HFFc6 (cell line): ENCODE measurements at places on chromosomes 3 and 15. TPM values are rescaled to one million over a fixed set of nuclear protein-coding genes. Genes with fewer than 3 reads are reported as not detected.

SH2D7 gene
- not detected in 3 replicates for total RNA-seq

NEK10 gene
- 5.2 to 9.5 TPM (median 9.3 TPM) in 3 replicates for total RNA-seq

NME9 gene
- total RNA-seq: not detected in 3 replicates

SLC24A5 gene
- not detected in 3 replicates for total RNA-seq

MYO5C gene
- 0.10 TPM in 1 of 3 replicates, not detected in the others for total RNA-seq

HRH1 gene
- 4.8 to 6.8 TPM (median 6.0 TPM) in 3 replicates for total RNA-seq

PLCH1 gene
- 0.05 TPM in 1 of 3 replicates, not detected in the others for total RNA-seq

GPR160 gene
- 0.12 TPM in 1 of 3 replicates, not detected in the others for total RNA-seq

HIGD2B gene
- total RNA-seq: not detected in 3 replicates

- no peak for DNase-seq
- no peak overlapping the region for H3K4me3 ChIP-seq
- H3K4me1 ChIP-seq: no peaks in the 10 kb centered on the region
- no peak overlapping the region for H3K27ac ChIP-seq
- peaks cover 2% of the 10 kb centered on the region for H3K27me3 ChIP-seq
- H3K36me3 ChIP-seq: peaks cover 52% of the 10 kb centered on the region
Measured at GRCh38 chr15:90496791-90497190, 32.9 kb upstream of the CRTC3 start.

- no peaks in the 10 kb centered on the region; the same call in 1 of the 2 replicates for H3K27me3 ChIP-seq
- H3K36me3 ChIP-seq: no peaks in the 10 kb centered on the region
- H3K4me1 ChIP-seq: peaks cover 20% of the 10 kb centered on the region
- H3K4me3 ChIP-seq: no peak overlapping the region
- no peak overlapping the region for H3K27ac ChIP-seq
- DNase-seq: no peak
Measured at GRCh38 chr3:66353530-66353929, 132.7 kb downstream of the SLC25A26 start.

DNA sequence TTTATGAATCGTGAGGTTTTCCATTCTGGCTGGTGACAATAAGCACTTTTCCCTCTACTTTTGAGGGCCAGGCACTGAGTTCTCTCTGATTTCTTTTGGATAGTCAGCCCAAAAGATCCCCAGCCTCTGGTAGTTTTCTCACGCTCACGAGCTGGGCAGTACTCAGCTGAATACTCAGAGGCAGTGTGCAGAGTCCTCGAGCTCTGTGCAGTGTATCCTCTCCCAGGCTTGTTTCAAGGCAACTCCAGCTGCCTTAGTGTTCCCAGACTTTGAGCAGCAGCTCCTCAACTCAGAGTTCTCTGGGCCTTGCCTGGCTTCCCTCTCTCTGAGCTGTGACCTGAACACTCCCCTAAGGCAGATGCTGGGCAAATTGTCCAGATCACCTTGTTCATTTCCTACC lies 59.1 kb upstream of the IQSEC1 start:
- H3K27ac ChIP-seq: no peak overlapping the region
- no peaks in the 10 kb centered on the region for H3K4me1 ChIP-seq
- H3K27me3 ChIP-seq: peaks cover 45% of the 10 kb centered on the region

DNA sequence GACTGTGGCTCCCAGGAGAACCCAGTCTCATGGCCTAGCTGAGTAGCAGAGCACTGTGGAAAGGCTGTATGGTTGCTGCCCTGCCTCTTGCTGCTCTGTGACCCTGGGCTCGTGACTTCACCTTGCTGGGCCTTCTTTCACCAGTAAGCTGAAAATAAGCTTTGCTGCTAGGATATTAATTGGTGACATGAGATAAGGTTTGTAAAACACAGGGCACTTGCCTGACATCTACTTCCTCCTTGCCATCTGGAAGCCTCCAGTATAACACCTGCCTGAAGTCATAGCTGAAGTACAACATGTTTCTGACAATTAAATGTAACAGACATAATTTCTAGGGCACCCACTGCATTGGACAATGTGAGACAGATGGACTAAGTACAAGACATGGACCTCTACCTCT lies 53.6 kb downstream of the CLEC3B start:
- H3K36me3 ChIP-seq: peaks cover 5% of the 10 kb centered on the region; the same call in 1 of the 2 replicates
- no peak overlapping the region for H3K27ac ChIP-seq
- no peak overlapping the region for H3K4me3 ChIP-seq
- H3K27me3 ChIP-seq: peaks cover 2% of the 10 kb centered on the region; the same call in 1 of the 2 replicates
- H3K4me1 ChIP-seq: peaks cover 31% of the 10 kb centered on the region
- no peak for DNase-seq

- peak overlapping the region; percentile 69 for H3K4me3 ChIP-seq
- H3K27ac ChIP-seq: peak overlapping the region; percentile 83
- H3K36me3 ChIP-seq: peaks cover 20% of the 10 kb centered on the region
Measured at GRCh38 chr3:120498556-120499346, 48.0 kb upstream of the FSTL1 start.

DNA sequence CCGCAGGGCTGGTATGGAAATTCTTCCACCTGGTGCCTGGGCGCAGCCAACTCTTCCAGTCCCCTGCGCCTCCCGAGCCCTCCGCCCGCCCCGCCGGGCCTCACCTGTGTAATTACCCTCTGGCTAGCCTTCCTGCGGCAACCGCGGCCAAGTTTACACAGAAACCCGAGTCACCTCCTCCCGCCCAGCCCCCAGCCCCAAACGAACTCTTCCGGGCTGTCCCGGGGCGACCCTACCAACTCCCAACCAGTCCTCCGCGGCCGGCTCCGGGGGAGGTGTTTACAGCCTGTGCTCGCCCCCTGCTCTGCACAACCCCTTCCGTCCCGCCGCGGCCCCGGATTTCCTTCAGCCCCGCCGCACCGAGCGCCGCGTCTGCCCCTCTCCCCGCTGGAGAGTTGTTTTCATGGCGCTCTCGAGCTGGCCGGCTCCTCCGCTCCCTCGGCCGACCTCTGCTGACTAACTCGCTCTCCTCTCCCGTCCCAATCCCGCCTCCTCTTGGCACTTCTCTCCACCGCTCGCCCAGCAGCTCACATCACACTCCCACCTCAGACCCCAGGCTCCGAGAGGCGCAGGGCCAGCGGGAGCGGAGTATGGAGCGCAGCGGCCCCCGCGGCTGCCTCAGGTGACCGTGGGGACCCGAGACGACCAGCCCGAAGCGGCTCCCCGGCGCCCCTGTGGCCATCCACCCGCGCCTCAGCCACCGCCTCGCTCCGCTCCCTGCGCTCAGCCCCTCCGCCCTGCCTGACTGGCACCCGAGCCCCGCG lies 538 bp downstream of the ATOSA start:
- DNase-seq: peak; percentile 60
- peaks cover 3% of the 10 kb centered on the region; the same call in 1 of the 2 replicates for H3K27me3 ChIP-seq
- peaks cover 40% of the 10 kb centered on the region for H3K4me1 ChIP-seq
- H3K27ac ChIP-seq: peak overlapping the region; percentile 99
- peaks cover 16% of the 10 kb centered on the region for H3K36me3 ChIP-seq

DNA sequence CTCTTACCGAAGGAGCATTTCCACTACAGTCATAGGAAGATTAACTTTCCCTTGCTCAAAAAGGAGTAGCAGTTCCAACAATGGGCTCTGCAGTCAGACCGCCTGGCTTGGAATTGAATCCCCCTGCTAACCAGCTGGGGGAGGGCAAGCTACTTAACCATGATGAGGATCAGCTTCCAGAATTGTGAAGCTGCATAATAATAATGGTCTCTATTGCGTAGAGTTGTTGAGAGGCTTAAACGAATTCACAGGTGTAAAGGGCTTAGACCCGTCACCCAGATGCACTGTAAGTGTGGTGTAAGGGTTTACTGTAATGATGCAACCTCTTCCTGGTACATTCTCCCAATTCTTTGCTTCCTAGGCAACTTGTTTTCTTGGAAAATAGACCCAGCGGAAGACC lies 185.2 kb upstream of the RGMA start:
- H3K36me3 ChIP-seq: peaks cover 16% of the 10 kb centered on the region
- no peaks in the 10 kb centered on the region for H3K4me1 ChIP-seq
- H3K4me3 ChIP-seq: no peak overlapping the region
- DNase-seq: no peak
- H3K27me3 ChIP-seq: no peaks in the 10 kb centered on the region

GRCh38 chr3:100748220-100748619 lies 38.9 kb downstream of the TFG start:
- H3K27ac ChIP-seq: no peak overlapping the region
- H3K4me3 ChIP-seq: no peak overlapping the region
- peaks cover 11% of the 10 kb centered on the region for H3K4me1 ChIP-seq
- H3K36me3 ChIP-seq: peaks cover 51% of the 10 kb centered on the region
- no peak for DNase-seq

- peak overlapping the region; percentile 47 for H3K27ac ChIP-seq
- peaks cover 86% of the 10 kb centered on the region for H3K4me1 ChIP-seq
- no peak for DNase-seq
- H3K4me3 ChIP-seq: no peak overlapping the region; the same call in 1 of the 2 replicates
- H3K27me3 ChIP-seq: no peaks in the 10 kb centered on the region
Measured at GRCh38 chr3:159861369-159861987, 127.2 kb upstream of the IL12A start.

DNA sequence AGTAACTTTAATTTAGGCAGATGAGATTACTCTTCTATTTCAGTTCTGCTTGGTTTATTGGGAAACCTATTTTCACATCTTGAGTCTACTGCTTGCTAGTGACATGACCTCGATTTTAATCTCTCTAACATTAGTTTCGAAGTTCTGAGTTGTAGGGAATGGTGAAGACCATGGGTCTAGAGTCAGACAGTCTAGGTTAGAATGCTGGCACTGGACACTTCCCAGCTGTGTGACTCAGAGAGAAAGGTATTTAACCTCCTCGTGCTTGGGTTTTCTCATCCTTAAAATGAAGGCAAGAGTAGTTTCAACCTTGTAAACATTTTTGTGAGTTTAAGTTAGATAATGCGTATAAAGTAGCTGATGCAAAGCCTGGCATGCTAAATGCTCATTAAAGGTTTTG lies 422.1 kb downstream of the GRM7 start:
- no peak overlapping the region for H3K27ac ChIP-seq
- no peaks in the 10 kb centered on the region for H3K36me3 ChIP-seq
- no peaks in the 10 kb centered on the region for H3K27me3 ChIP-seq
- H3K4me1 ChIP-seq: no peaks in the 10 kb centered on the region

DNA sequence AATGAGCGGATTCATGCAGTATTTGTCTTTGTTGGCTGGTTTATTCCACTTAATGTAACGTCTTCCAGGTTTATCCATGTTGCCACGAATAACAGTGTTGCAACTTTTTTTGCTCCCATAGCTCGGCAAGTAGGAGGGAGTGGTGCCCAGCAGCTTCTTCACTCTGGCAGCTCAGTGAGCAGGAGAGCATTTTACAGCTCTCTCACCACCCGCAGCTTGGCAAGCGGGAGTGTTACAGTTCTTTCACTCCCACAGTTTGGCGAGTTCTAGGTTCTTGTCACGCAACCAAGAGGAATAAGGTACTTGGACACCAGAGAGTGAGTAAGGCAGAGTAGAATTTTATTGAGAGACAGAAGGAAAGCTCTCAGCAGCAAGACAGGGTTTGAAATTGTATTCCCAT lies 935.2 kb downstream of the TBL1XR1 start:
- no peak overlapping the region for H3K4me3 ChIP-seq
- no peak for DNase-seq
- H3K36me3 ChIP-seq: 0 out of 2 replicates have a peak, but pooled peaks cover 6% of the 10 kb centered on the region
- no peaks in the 10 kb centered on the region for H3K27me3 ChIP-seq
- no peak overlapping the region for H3K27ac ChIP-seq

- no peaks in the 10 kb centered on the region for H3K27me3 ChIP-seq
- no peaks in the 10 kb centered on the region for H3K4me1 ChIP-seq
- no peak for DNase-seq
- no peaks in the 10 kb centered on the region for H3K36me3 ChIP-seq
Measured at GRCh38 chr3:27022096-27022761, 347.0 kb downstream of the NEK10 start.

GRCh38 chr3:65583188-65583587 lies 455.5 kb downstream of the MAGI1 start:
- peaks cover 64% of the 10 kb centered on the region for H3K4me1 ChIP-seq
- H3K27me3 ChIP-seq: no peaks in the 10 kb centered on the region; the same call in 1 of the 2 replicates
- no peak for DNase-seq
- H3K4me3 ChIP-seq: no peak overlapping the region
- peaks cover 8% of the 10 kb centered on the region for H3K36me3 ChIP-seq
- H3K27ac ChIP-seq: peak overlapping the region; percentile 24; the same call in 1 of the 2 replicates

DNA sequence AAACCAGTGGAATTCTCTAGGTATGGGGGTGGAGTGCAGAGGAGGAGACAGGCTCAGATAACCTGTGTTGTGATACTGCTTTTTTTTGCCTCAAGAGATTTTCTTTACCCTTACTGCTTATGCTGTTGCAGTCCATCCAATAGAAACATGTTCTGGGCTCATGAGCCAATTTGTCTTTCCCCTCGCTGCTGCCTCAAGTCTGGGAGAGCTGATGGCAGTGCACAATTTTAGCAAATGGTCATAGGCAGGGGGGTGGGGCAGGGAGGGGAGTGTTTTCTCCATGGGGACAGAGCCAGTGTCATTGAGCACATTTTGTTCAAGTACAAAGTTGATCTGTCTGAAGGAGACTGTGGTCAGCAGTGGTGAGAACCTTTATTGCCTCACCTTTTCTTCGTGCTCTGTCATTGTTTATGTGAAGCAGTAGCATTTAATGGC lies 134.9 kb downstream of the MBNL1 start:
- peak overlapping the region; percentile 82 for H3K27ac ChIP-seq
- peaks cover 31% of the 10 kb centered on the region for H3K36me3 ChIP-seq
- no peak overlapping the region for H3K4me3 ChIP-seq
- peaks cover 12% of the 10 kb centered on the region; the same call in 1 of the 2 replicates for H3K27me3 ChIP-seq

- peaks cover 19% of the 10 kb centered on the region for H3K27me3 ChIP-seq
- DNase-seq: no peak
- no peaks in the 10 kb centered on the region for H3K4me1 ChIP-seq
- H3K4me3 ChIP-seq: no peak overlapping the region
- no peak overlapping the region for H3K27ac ChIP-seq
Measured at GRCh38 chr3:179505534-179505933, 54.3 kb upstream of the GNB4 start.

GRCh38 chr15:70469651-70470555 lies 293.5 kb downstream of the UACA start:
- no peak overlapping the region for H3K4me3 ChIP-seq
- H3K27ac ChIP-seq: no peak overlapping the region
- no peaks in the 10 kb centered on the region for H3K36me3 ChIP-seq
- peaks cover 3% of the 10 kb centered on the region for H3K4me1 ChIP-seq
- peaks cover 53% of the 10 kb centered on the region for H3K27me3 ChIP-seq

DNA sequence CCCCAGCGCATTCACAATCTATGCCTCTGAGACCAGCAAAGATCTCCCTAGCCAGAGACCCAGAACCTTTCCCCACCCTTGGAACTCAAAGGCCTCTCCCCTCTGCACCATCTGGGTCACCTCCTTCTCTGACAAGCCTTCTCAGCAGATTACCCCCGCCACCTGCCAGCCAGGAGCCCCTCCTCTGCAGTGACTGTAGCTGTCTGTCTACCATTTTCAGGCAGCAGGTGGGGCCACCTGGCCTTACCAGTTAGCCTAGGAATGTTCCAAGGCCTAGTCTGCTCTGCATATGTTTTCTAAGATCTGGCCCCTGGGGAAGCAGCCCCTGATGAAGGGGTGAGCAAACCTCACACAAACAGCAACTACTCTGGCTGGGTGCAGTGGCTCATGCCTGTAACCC lies 2.4 kb downstream of the MYLK start:
- peaks cover 73% of the 10 kb centered on the region for H3K4me1 ChIP-seq
- H3K27me3 ChIP-seq: no peaks in the 10 kb centered on the region
- DNase-seq: no peak
- H3K27ac ChIP-seq: peak overlapping the region; percentile 68
- H3K36me3 ChIP-seq: peaks cover 65% of the 10 kb centered on the region

DNA sequence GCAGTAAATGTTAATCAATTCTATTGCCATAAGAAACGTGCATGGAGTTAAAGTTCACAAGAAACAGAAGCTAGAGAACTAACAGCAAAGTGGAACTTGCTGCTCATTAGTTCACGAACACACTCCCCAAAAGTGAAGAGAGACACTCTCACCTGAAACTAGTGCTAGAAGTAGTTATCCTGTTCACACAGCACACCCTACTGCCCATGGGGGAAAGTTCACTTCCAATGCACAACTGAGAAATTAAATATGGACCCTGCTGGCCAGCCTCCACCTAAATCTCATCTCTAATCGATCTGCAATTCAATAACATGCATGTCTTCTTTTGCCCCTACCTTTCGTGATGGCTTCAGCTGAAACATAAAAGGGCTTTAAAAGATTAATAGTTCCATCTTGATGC lies 39.4 kb upstream of the FRMD4B start:
- peak; percentile 27 for DNase-seq
- H3K4me3 ChIP-seq: no peak overlapping the region
- H3K27ac ChIP-seq: no peak overlapping the region
- no peaks in the 10 kb centered on the region for H3K36me3 ChIP-seq
- H3K4me1 ChIP-seq: no peaks in the 10 kb centered on the region
